ENCODE measurements at places on chromosomes 4 and X. TPM values are rescaled to one million over a fixed set of nuclear protein-coding genes. Genes with fewer than 3 reads are reported as not detected.

Gene DACH2
- not detected for total RNA-seq

Gene MAGEA11
- total RNA-seq, result not detected

Gene ZNF157
- not detected for total RNA-seq

Gene TBC1D25
- total RNA-seq, result 9.7 TPM

Gene TAF7L
- total RNA-seq, result 1.00 TPM

Gene ARR3
- total RNA-seq, result not detected

Gene NPY1R
- total RNA-seq, result not detected

Gene DEFB131A
- not detected for total RNA-seq

Gene PPP1R2C
- not detected for total RNA-seq

Gene INTS12
- 26.2 TPM for total RNA-seq

Gene GPRASP2
- total RNA-seq, result 15.3 TPM

Gene AADAT
- total RNA-seq, result 1.1 TPM

Gene SPATA4
- not detected for total RNA-seq

Gene PCDH7
- 0.05 TPM for total RNA-seq

Gene MAGEC2
- not detected for total RNA-seq
